Stimulated activated CD8-positive, alpha-beta memory T cell treated with anti-CD3 and anti-CD28 coated beads, Interleukin-7, amount 100 ng/mL, for 1 hour (primary cell): ENCODE measurements at places on chromosomes 4 and X.

DNA sequence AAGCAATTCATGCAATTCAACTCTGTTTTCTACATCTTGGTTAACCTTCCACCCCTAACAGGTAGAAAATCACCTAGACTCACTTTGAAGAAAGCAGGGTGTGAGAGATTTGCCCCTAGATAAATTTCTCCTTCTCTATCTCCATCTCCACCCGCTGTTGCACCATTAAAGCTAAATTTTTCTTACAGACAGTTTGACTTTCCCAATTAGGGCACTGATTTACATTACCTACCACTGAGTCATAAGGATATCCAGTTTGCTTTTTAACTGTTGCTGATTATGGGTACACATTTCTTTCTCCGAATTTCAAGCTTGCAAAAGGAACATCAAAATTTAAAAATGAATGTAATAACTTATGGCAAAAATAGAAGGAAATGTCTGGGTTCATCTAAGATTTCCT lies 13.0 kb downstream of the SLC7A11 start:
- DNase-seq = no peak

DNA sequence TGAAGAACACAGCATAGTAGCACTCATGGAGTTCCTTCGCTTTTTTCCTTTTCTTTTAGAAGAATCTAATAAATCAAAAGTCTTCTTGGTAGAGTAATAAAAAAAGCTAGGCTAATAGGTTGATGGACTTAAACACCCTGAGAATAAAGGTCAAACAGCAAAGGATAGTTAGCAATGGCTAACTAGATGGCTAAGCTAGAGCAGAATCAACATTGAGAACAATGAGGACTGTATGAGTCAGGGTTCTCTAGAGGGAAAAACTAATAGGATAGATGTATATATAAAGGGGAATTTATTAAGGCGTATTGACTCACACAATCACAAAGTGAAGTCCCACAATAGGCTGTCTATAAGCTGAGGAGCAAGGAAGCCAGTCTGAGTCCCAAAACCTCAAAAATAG lies 550.9 kb downstream of the GLUD2 start:
- DNase-seq = no peak

GRCh38 chrX:154013614-154014360 lies 5.9 kb downstream of the IRAK1 start:
- DNase-seq = no peak

DNA sequence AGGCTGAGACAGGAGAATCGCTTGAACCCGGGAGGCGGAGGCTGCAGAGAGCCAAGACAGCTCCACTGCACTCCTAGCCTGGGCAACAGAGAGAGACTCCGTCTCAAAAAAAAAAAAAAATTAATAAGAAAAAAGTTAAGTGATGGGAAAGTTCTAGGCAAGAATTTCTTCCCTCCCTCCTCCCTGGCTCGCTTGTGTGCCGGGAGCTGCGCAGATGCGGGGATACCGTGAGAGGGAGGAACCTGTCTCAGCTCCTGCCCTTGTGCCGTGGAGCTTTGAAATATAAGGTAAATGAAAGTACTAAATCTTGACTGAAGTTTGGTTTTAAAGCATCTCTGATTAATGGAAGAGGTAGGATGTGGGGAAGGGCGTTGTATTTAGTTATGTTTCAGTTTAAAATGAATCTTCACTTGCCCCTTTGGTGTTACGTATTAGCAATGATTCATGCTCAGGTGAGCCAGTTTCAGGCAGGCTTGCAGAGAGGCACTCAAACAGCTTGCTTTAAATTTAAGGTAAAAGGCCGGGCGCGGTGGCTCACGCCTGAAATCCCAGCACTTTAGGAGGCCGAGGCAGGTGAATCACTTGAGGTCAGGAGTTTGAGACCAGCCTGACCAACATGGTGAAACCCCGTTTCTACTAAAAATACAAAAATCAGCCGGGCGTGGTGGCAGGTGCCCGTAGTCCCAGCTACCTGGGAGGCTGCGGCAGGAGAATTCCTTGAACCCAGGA lies 1.4 kb upstream of the UFSP2 start:
- DNase-seq = no peak

DNA sequence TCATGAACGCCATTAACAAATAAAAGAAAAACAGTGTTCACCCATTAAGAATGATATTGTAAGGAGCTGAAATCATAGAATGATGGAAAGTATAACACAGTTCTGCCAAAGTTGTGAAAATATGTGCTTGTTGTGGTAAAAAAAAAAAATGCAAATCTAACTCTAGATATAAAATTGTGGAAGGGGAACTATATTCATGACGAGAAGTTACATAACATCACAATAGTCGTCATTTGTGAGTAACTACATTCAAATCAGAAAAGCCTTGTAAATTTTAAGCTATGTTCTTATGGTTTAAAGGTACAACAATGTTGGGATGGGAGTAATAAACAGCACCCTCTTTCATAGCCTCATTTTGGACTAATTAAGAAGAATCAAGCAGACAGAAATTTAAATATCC lies 57.6 kb upstream of the PRDM8 start:
- no peak for DNase-seq

- no peak for DNase-seq
These were observed 119.6 kb downstream of the CCSER1 start for GRCh38 chr4:90246816-90247215.

DNA sequence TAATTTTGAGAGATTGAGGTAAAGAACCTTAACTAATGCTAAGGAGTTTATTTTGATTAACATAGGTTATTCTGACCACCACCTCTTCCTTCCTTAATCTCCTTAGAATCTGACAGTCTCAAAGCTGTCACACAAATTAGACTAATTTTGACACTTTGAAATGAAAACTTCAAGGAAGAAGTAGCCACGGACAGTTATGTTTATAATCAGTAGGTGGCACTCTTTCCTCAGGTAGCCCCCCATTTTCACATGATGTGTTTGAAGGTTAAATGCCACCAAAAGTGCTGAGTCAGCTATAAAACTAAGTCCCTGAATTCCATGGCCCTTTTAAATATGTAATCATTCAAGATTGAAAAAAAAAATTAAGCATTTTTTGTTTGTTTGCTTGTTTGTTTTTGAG lies 22.4 kb downstream of the TMEM33 start:
- DNase-seq = no peak

- DNase-seq = no peak
These were observed 3.0 kb upstream of the ZFP92 start for GRCh38 chrX:153408221-153408721.

DNA sequence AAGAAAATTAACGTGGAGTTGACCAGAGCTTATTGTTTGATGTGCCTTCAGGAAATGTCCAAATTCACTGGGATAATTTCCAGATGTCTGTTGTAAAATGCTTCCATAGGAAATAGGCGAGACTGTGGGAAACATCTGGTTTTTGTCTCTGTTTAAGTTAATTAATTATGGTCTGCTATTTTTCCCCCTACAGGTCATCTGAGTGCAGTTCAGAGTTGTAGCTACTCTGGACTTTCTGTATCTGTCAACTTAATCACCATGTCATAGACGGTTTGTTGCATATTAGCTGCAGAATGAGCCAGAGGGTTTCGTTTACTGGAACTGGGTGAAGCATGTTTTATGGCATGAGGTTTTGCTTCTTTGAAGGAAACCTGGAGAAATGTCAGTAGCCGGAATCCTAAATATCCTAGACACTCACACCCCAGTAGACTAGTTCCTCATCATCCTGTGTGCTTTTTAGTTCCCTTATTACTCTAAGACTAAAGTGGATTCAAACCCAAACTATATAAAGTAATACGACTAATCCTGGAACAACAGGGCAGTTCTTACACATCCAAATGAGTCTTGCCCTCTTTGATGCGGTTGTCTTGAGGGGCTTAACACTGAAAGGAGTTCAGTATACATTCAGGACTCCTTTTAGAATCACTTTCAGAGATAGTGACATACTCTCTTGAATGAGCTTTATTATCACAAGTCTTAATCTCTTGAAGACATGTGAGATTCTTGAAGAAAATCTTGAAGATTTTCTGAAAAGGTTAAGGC lies 62.5 kb downstream of the PPEF1 start:
- no peak for DNase-seq

GRCh38 chr4:110046588-110047049 lies 133.9 kb downstream of the EGF start:
- no peak for DNase-seq

GRCh38 chr4:4361883-4362282 lies 25.0 kb upstream of the NSG1 start:
- DNase-seq = no peak
